ENCODE measurements at places on chromosomes 5 and 9.

DNA sequence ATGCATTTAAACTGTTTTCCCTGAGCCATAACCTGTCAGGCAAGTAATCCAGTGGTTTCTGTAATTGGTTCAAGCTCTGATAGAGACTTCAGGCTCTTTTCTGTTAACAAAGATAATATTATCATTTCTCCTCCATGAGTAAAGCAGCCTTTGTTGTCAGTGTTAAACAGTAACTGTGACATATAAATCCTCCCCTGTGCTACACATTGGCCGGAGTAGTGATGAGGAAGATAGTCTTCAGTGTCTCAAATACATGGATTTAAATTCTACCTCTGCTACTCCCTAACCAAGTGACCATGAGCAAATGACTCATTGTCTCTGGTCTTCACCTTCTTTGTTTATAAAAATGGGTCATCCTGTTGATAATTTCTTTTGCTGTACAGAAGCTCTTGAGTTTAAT lies 615.5 kb upstream of the CHD1 start:
- H3K27me3 ChIP-seq, result no peaks in the 10 kb centered on the region
- no peak overlapping the region for H3K4me3 ChIP-seq
- DNase-seq, result no peak
- H3K4me1 ChIP-seq, result no peaks in the 10 kb centered on the region

- H3K36me3 ChIP-seq, result no peaks in the 10 kb centered on the region
- no peak for DNase-seq
- H3K4me1 ChIP-seq, result no peaks in the 10 kb centered on the region
- no peak overlapping the region for H3K4me3 ChIP-seq
- H3K27me3 ChIP-seq, result no peaks in the 10 kb centered on the region
These were observed 10.7 kb downstream of the PDLIM4 start for GRCh38 chr5:132267931-132268768.

GRCh38 chr5:58348996-58349728 lies 110.7 kb downstream of the PLK2 start:
- no peak for DNase-seq
- H3K27me3 ChIP-seq, result no peaks in the 10 kb centered on the region
- H3K36me3 ChIP-seq, result no peaks in the 10 kb centered on the region
- H3K4me1 ChIP-seq, result no peaks in the 10 kb centered on the region

- H3K36me3 ChIP-seq, result no peaks in the 10 kb centered on the region
- no peak overlapping the region for H3K27ac ChIP-seq
- no peaks in the 10 kb centered on the region for H3K4me1 ChIP-seq
These were observed 1.9 kb upstream of the CLTB start for GRCh38 chr5:176418251-176418650.

GRCh38 chr5:178417391-178417811 lies 172.8 kb downstream of the COL23A1 start:
- H3K27ac ChIP-seq, result no peak overlapping the region
- no peak for DNase-seq
- no peaks in the 10 kb centered on the region for H3K27me3 ChIP-seq
